Renal pelvis (tissue), 12 donors: ENCODE measurements at places on chromosomes 16 and 17. TPM values are rescaled to one million over a fixed set of nuclear protein-coding genes. Genes with fewer than 3 reads are reported as not detected.

GRCh38 chr16:14121142-14121541, 50.0 kb downstream of the MRTFB start:
- no peak for DNase-seq

- peak; percentile 90 for DNase-seq
Measured at GRCh38 chr16:86671486-86672178, 93.3 kb downstream of the FOXL1 start.

GRCh38 chr17:77140878-77141767, at the start of gene SEC14L1:
TSS of gene SEC14L1 (plus strand) at chr17:77140969. CDS start at chr17:77143597, 2,628 bp downstream.
- no peak for DNase-seq

GRCh38 chr17:19763416-19763815, 15.3 kb upstream of the ALDH3A1 start:
- DNase-seq: no peak

DNA sequence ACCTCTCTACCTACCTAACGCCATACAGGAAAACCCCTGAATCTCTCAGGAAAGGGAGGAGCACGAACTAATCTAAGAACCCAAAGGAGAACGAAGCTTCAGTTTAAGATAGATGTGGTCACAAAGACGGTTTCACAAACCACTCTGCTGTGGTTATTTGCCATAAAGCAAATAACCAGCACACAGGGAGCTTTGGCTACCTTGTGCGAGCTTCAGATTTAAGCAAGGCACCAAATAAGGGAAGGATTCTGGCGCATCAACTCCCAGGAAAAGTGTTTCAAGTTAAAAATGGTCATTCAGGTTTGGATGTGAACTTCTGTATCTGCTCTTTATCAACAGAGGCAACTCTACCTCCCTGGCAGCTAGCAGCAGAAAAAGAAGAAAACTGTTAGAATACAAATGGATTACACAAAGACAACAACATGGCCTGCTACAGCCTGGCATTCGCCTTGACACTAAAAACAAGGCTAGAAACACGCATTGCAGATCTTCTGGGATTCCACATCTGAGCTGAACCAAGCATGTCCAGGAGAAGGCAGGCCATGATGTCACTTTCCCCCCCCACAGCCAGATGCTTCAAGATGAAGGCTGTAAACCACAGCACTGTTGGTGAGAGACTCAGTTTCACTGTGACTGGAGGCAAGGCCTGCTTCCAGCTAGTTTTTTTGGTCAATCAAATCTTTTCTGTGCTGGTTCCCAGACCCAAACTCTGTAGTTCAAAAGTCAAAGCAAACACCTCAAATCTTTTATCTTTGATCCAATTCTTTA, 43.6 kb downstream of the SMG6 start:
- DNase-seq: no peak

DNA sequence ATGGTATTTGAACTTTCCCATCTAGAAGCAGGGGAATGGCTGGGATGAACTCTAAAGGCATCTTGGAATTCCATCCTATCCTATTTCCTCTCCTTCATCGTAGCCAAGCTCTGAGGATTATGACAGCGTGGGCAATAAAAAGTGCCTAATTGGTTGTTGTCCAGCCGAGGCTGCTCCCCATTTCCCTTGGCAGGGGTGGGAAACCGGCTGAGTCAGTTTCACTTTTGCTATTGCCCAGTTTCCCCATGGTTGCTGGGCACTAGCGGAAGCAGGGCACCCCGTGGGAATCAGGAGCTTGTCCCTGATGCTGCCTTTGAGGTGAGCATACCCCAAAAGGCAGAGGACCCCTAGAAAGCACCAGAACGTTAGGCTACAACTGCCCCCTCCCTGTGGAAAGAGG, 13.8 kb upstream of the SP2 start:
- DNase-seq: no peak

DNA sequence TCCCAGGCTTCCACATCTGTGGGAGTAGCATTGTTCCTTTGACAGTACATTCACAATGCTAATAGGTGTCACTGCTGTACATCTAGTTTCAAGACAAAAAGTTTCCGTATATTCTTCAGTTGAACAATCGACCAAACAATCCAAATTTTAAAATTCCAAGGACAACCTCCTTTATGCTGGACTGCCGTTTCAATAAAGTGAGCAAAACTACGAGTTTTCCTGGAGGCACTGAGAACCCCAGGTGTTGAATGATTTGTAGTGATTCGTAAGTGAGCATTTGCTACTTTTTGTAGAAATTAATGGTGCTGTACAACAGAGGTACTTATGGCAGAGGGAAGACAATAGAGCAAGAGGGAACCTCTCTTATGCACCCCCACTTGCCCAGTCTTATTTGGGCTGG, 71.2 kb upstream of the NACA2 start:
- DNase-seq: no peak

GRCh38 chr16:47013172-47013571, 39.7 kb upstream of the DNAJA2 start:
- DNase-seq: no peak

- DNase-seq: no peak
Measured at GRCh38 chr17:54608634-54609155, 292.0 kb upstream of the TOM1L1 start.

GRCh38 chr16:2966808-2967191, 2.3 kb upstream of the PAQR4 start:
- no peak for DNase-seq

GRCh38 chr17:8162997-8163977, 539 bp upstream of the VAMP2 start:
- DNase-seq: no peak

DNA sequence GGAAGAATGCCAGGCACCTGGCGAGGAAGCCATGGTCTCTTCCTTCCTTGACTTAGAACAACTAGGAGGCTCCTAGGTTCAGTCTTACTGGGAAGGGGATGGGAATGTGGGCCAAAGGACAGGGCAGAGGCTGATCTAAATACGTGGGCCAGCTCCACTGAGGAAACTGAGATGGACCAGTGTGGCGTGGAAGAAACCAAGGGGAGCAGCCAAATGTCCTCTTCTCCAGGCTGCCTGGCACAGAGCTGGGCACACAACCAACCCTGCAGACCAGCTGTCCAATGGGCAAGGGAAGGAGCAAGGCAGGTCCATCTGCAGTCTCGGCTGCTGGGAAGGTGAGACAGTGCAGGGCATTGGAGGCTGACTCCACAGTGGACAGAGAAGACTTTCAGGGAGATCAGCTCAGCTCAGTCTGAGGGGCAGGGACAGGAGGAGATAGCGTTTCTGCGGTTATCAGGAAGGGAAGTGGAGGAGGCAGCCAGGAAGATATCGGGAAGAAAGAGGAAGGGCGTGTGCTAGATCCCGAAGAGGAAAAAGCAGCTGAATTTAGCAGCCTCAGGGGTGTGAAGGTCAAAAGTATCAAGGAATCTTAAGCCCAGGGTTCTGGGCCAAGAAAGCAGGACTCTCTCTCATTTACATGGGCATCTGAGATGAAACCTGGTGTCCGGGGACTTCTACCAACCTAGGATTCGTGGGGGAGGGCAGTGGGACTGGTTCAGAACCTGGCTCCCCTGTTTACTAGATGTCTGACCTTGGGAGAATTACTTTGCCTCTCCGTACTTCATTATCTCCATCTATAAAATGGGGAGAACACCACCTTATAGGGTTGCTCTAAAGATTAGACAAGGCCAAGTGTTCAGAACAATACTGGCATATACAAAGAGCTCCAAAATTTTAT, 1.8 kb downstream of the KIFC3 start:
- DNase-seq: no peak

DNA sequence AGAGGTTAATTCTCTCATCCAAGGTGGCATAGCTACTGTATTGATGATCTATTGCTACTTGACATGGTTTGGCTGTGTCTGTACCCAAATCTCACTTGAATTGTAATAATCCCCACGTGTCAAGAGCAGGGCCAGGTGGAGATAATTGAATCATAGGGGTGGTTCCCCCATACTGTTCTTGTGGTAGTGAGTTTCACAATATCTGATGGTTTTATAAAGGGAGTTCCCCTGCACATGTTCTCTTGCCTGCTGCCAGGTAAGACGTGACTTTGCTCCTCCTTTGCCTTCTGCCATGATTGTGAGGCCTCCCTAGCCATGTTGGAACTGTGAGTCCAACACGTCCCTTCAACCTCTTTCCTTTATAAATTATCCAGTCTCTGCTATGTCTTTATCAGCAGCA, 22.9 kb upstream of the CPPED1 start:
- DNase-seq: no peak

DNA sequence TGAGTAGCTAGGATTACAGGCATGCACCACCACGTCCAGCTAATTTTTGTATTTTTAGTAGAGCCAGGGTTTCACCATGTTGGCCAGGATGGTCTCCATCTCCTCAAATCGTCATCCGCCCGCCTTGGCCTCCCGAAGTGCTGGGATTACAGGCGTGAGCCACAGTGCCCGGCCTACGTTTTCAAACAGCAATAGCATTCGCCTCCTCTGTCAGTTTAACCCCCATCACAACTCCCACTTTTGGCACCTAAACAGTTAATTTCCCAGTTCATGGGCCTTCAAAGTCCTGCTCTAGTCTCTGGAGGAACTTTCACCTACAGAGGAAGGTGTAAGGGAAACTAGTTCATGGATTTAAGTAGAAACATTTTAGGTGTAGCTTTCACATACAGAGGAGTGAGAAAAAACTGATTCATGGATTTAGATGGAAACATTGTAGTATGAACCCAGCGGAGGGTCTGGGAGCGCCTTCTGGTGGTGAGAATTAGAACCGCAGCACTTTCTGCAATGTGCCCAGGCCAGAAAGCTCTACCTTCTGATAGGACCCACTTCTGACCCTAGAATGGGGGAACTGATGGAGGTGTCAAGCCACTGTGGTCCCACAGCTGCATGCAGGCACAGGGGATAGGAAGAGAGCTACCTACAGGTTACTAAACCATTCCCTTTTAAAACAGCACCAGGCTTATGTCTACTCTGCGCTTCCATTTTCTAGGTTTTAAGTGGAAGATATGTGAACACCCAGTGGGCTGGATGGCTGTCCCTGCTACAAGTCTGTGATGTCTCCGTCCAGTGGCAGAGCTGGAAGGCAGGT, 12.0 kb upstream of the MEOX1 start:
- no peak for DNase-seq

GRCh38 chr17:57556977-57557376, 188.1 kb downstream of the CCDC182 start:
- DNase-seq: no peak

GRCh38 chr17:78819402-78819801, 21.2 kb downstream of the USP36 start:
- no peak for DNase-seq

GRCh38 chr16:84489131-84489530, 15.3 kb downstream of the MEAK7 start:
- DNase-seq: no peak

GRCh38 chr17:10120109-10120485, 78.3 kb downstream of the GAS7 start:
- DNase-seq: no peak

DNA sequence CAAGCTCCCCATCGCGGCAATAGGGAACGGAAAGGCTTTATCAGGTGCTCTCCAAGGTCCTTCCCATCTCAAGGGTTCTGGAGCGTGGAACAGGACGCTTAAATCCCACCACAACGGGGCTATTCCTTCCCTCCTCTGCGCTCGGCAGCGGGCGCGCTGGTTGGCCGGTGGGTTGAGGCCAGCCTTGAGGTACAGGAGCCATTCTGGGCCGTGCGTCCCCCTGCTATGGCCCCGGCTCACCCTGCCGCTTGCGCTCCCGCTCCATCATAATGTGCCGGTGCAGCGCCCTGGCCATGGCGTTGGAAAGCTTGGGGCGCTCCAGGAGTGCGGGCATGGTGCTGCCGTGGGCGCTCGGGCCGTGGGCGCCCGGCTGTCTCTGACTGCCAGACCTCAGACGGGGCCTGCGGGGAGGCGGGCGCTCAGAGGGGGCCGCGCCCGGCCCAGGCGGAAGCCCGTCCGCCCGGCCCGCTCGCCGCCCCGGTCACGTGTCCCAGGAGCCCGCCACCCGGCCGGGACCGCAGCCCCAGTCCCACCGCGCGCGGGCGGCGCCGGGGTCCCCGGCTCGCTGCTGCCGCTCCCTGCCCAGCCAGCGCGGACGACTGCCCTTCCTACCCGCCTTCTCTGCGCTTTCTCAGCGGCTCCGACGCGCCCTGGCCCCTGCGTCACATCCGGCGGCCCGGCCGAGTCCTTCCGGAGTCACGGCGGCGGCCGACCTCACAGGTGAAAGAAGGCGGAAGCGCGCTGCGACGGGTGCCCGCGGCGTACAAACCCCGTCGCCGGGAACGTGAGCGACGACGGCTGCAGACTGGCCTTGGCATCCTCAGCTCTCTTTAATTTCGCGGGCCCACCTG, at the start of gene GPS2:
Gene GPS2, minus strand, starts transcription at position 642 of the 851 bp plus-strand sequence. Its CDS starts 308 bp downstream, at position 334.
- peak; percentile 89 for DNase-seq

DNA sequence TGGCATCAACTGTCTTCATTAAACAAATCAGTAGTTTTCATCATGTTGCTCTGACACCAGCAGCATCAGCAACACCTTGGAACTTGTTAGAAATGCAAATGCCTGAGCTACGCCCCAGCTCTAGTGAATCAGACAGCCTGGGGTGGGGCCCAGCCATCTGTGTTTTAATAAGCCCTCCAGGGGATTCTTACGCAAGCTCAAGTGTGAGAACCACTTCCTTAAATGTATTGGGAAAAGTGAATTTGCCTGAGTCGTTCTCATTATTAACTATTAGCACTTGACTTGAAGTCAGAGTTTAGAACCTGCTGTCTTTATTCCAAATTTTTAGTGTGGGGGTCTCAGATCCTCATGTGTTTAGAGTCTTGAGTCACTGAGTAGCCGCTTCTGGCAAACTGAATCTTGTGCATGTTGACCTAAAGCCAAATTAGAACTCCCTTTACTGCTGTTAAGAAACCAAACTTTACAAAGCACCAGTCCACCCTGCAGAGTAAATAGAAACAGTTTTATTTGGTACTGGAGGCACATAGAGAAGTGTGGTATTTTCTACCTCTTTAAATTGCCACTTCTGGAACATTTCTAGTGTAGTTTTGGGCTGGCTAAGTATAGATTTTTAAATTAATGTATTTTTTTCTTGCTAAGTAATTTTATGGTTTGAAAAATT, 137.4 kb upstream of the COX10 start:
- DNase-seq: no peak

GRCh38 chr16:17591655-17592405, 121.1 kb upstream of the XYLT1 start:
- DNase-seq: no peak

GRCh38 chr17:57984261-57984890, 3.7 kb downstream of the VEZF1 start:
- DNase-seq: no peak

ALDH3A1 gene
- polyA plus RNA-seq: 1.5 TPM

NHERF2 gene
- polyA plus RNA-seq: 169 TPM

TBC1D3G gene
- not detected for polyA plus RNA-seq

TAT gene
- 0.16 TPM for polyA plus RNA-seq

PRR15L gene
- polyA plus RNA-seq: 20.4 TPM

RCVRN gene
- polyA plus RNA-seq: not detected

ABCA6 gene
- 6.0 TPM for polyA plus RNA-seq

AIPL1 gene
- polyA plus RNA-seq: 0.06 TPM

SNX20 gene
- 0.43 TPM for polyA plus RNA-seq
